ENCODE measurements at places on chromosomes 6 and 20.

- no peak for DNase-seq
Observed at GRCh38 chr20:56815796-56816195, 186.7 kb downstream of the TFAP2C start.

GRCh38 chr6:25050356-25050755 lies 114.6 kb upstream of the RIPOR2 start:
- peak; percentile 49 for DNase-seq

- peak; percentile 31 for DNase-seq
Observed at GRCh38 chr6:129623008-129623732, 86.8 kb downstream of the ARHGAP18 start.

- DNase-seq, result no peak
Observed at GRCh38 chr20:5364997-5365597, 48.3 kb upstream of the PROKR2 start.

DNA sequence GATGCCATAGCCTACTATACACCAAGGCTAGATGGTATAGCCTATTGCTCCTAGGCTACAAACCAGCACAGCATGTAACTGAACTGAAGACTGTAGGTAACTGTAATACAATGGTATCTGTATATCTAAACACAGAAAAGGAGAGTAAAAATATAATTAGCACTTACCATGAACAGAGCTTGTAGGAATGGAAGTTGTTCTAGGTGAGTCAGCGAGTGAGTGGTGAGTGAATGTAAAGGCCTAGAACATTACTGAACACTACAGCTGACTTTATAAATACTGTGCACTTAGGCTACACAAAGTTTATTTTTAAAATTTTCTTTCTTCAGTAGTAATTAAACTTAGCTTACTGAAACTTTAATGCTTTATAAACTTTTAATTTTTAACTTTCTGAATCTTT lies 129.5 kb downstream of the BTBD9 start:
- DNase-seq, result no peak

- DNase-seq, result no peak
Observed at GRCh38 chr6:5599127-5599526, 337.8 kb downstream of the FARS2 start.

DNA sequence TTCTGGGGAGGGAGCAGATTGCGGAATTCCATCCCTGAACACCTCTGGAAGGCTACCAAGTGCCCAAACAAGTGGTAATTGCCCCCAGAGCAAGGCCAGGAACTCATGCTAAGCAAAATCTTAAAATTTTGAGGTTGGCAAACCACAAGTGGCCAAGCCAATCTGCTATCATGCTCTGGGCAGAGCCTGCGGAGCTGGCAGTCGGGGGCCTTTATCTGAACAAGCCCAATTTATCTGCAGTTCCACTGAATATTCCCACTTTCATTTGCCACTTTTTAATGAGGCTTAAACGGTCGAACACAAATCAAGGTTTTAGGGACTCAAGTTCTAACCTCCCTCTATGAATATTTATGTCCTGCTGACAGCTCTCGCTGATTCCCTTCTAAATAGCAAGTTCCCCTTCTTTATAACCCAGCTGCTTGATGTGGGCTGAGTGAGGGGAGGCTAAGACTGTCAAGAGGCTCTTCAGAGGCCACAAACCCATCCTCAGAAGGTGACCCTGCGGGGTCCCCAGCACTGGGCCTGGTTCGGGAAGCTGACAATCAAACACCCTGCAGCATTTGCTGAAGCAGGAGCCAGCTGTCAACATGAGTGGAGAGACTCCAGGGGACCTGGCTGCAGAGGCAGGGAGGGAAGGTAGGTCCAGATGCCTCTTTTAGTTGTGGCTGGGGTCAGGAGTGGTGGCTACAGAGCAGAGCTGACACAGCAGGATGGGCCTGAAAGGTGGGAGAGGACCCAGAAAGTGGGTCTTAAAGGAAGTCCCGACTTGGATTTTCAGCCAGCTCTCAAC lies 11.9 kb downstream of the CCDC167 start:
- DNase-seq, result no peak

Measured in GM13977 (cell line).